ENCODE measurements at places on chromosomes 16 and 17.

DNA sequence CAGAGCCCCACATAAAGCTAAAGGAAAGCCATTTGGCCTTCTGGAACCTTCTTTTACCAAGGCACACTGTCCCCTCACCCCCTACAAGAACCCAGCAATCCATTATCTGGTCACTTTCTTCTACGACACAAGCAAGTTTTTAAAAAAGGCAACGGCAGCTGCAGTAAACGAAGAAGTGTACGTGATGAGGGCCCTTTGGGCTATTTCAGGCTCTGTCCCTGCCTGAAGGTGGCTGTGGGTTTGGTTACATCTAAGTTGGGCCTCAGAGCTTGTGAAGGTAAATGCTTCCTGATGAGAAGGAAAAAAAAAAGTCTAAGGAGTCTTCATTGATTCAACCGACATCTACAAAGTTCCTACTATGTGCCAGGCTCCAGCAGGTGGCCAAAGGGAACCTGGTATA is 35.4 kb downstream of the XYLT1 start:
- no peak for DNase-seq

DNA sequence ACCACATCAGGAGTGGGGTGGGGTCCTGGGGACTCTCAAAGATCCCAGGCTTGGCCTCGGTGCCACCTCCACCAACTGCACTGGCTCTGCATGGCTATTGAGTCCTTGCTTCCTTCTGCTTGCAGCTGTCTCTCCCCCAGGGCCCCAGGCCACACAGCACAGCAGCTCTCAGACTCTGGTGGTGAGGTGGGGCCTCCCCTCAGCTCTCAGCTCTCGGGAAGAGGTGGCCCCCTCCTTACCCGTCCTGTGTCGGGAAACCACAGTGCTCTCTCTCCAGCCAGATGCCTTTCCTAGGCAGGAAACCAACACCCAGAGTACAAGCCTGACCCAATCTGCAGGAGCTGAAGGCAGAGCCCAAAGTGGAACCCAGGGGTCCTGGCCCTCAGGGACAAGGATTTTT is 18.5 kb downstream of the SRCIN1 start:
- no peak for DNase-seq

GRCh38 chr17:61219460-61219859 is 180.2 kb upstream of the TBX2 start:
- no peak for DNase-seq

GRCh38 chr16:27571433-27572326 is 21.7 kb downstream of the KATNIP start:
- no peak for DNase-seq
